ENCODE measurements at places on chromosomes 16 and 17.

- no peak for DNase-seq
These were observed 11.5 kb downstream of the UBALD2 start for GRCh38 chr17:76276461-76277299.

GRCh38 chr17:78793968-78794367, 11.9 kb upstream of the CYTH1 start:
- no peak for DNase-seq

DNA sequence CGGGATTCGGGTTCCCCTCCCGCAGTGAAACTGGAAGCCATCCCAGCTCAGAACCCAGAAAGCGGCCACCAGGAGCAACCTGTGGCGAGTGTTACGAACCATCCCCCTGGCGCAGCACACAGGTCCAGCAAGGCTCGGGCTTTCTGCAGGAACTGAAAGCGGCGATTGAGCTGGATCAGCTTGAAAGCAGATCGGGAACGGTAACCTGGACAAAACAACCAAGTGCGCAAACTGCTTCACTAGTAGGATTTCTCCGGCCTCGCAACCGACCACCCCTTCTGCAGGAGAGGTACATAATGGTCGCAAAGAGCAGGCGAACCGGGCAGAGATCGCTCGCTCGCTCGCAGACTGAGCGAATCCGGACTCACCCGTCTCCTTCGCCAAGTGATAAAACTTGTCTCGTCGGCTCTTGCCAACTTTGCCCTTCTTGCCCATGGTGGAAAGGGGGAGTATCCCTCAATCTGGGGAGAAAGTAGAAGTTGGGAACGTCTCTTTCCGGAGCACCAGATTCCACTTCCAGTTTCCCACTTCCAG, 696 bp upstream of the PSMC5 start:
- no peak for DNase-seq

DNA sequence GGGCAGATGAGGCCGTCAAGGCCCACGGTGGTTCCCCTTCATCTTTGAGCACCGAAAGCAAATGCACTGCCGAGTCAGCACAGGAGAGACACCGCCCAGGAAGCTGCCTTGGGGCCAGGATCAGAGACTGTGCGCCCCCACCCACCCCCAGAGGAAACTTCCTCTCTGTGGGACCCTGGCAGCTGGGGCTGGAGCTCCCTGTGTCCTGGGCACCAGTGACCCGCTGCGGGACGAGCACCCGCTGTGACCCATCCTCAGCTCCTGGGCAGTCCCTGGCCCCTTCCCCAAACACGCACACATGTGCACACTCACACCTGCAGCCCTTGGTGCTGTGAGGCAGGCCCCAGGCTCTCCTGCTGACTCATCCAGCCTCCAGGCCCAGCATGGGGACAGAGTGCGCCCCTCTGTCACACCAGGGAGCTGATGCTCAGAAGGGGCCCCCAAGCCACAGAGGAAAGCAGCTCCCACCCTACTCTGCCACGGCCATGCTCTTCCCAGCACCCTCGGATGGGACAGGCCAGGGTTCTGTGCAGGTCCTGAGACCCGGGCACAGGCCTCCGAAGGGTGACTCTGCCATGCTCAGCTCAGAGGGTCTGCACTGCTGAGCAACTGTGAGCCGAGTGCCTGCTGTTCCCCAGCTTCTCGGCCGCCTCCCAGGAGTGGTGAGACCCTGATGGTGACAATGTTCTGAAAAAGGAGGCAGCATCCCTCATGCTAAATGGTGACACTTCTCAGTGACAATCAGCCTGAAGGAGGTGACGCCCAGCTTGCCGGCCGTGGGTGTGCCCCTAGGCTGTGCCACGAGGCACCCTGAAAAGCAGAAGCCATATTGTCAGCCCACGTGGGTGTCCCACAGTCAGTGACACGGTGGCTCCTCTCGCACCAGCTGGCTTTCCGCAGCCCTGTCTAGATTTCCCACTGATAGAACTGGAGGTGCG, 3.6 kb downstream of the PIEZO1 start:
- DNase-seq: no peak

DNA sequence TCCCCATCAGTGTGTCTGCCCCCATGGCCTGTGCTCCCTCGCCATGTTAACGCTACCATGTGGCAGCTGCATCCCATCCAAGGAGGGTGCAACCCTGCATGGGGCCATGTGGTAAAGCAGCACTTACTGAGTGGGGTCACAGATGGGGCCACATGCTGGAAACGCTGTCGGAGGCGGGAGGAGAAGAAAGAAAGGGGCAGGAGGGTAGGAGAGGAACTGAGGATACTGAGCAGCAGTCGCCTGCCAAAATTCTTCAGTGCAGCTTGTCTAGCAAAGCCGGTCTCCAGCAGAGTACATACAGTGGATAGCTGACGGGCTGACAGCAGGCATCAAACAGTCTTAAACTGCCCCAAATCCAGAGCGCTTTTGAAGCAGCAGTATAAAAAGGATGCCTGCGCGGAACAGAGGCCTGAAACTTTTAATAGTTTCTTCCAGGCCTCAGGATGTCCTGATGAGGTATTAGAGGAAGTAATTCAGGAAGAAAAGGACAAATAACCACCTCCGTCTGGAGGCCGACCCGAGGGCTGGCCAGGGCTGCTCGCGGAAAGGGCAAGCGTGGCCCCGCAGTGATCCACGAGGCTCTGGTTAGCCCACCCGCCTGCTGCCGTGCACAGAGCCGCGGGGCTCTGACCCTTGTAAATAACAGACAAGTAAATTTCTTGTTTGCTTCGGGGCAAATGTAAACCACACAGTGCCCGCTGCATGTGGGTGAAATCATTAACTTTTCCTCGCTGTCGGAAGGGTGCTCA, 149.0 kb downstream of the CCDC182 start:
- no peak for DNase-seq

DNA sequence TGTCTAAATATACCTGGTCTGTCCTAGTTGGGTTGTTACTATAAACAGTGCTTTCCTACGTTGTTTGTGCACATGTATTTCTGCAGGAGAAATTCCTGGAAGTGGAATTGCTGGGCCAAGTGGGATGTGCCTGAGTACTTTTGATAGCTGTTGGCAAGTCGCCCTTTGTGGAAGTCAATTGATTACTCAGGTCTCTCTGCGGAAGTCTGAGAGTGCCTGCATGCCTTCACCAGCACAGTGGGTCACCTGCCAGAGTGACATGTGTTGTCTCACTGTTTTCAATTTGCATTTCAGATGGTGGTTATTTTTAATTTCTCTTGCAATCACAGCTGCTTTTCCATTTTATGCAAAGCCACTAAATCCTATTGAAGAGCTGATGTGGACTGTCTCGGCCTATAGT, 2.3 kb upstream of the MVD start:
- DNase-seq: no peak

DNA sequence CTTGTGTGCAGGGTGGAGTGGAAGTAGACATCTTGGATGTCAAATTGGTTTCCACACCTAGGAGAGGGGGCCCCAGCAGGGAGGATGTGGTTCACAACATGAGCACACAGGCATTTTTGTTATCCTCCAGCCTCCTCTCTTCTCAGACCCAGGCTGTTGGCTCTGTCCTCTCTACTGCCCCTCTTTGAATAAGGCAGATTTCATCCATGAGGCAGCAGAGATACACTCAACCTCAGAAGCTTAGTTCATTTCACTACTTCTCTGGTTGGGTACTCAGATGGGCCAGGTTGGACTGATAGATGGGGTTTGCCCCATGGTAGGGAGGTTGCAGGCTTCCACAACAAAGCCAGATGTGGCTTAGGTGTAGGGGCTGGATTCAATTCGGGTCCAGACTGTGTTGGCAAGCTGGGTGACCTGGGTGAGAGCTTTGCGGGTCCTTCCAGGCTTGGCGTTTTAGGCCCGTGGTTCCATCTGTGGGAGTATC, 22.2 kb upstream of the NFATC3 start:
- no peak for DNase-seq

GRCh38 chr16:57724531-57724930, 11.0 kb upstream of the KATNB1 start:
- no peak for DNase-seq

DNA sequence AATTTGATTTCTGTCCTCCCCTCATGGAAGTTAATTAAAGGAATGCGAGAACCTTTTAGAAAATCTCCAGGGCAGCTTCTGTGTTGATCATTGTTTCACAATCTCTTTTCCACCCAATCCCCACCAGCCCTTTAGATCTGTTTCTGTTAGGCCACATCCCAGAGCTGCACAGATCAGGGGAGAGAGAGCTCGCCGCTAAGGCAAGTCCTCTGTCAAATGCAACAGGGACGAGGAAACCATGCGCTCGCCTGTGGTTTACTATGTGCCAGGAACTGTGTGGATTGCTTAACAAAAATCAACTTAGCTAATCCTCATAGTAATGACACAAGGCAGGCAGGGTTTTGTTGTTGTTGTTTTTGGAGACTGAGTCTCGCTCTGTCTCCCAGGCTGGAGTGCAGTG, 115.4 kb downstream of the SALL1 start:
- no peak for DNase-seq

DNA sequence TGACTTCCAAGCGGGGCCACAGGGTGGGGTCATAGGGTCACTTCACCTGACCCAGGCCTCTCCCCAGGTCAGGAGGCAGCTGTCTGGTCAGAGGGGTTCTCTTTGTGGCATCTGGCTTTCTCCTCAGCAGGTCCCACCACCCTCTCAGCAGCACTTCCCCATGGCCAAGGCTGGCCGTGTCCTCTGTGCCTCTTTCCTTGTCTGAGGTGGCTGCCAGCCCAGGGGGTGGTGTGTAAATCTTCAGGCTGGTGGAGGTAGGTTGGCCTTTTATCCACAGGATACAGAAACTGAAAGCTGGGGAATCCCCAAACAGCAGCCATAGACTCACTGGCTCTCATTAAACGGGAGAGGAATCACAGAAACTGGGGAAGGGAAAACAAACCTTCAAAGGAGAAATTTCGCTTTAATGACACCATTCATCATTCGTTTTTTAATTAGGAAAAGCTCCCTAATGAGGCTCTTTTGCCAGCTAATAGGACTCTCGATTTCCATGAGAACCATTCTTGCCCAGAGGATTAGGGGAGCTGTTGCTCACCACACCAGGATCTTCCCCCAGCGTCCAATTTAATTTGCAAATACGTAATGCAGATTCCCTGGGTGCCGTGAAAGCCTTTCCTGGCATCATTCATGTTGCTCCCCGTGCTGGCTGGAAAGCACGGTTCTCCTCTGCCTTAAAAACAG, 18.0 kb downstream of the C17orf75 start:
- no peak for DNase-seq

DNA sequence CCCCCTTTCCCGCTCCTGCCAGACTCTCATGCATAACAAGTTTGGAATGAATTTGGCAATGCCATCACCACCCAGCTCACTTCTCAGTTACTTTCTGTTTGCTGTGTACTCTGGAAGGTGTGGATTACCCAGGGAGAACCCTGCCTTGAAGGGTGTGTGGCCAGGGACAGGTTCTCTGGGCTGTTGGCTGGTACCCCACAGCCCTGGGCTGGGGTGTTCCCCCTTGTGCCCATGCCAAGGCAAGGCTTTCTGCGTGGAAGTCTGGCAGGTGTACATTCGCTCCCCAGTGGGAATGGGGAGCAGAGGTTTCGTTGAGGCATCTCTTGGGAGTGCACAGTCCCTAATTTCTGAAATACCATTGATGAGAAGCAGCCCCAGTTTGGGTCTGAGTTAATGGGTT, 187.7 kb downstream of the CCDC182 start:
- no peak for DNase-seq

DNA sequence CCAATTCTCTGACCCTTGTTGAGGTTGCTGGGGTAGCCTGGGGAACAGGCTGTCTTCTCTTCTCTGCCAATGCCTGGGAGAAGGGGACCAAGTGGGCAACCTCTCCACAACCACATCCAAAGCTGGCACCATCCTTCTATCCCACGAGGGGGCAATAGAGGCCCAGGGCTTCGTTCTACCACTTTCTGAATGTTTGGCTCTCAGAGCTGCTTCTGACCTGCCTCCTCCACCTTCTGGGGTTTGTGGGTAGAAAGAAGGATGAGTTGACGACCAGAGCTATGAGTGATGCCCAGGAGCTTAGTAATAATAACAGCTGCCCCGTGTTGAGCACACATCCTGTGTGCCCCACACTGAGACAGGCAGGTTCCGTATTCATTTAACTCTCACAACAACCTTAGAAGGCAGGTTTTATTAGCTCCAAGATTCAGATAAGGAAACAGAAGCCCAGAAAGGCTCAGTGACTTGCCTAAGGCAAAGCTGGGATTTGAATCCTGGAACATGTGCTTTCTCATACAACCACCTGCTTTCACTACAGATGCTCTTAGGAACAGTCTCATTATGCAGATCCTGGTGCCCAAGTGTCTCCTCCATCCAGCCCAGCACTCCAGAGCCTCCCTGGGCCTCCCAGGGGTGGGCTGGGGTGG, 11.1 kb downstream of the TSPOAP1 start:
- DNase-seq: no peak
